ENCODE measurements at places on chromosomes 7 and 10.

DNA sequence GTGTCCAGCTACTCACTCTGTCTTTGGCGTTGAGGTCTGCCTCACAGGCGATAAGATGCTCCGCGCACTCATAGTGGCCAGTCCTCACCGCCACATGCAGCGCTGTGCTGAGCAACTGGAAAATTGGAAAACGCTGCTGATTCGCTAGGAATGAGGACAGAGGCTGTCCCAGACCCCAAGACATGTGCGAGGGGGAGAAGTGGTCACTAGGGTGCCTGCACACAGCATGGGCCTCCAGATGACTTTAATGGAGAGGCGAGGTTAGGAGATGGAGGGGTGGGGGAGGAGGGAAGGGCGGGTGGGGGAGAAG lies 5.2 kb downstream of the ANKRD1 start:
- DNase-seq: no peak

DNA sequence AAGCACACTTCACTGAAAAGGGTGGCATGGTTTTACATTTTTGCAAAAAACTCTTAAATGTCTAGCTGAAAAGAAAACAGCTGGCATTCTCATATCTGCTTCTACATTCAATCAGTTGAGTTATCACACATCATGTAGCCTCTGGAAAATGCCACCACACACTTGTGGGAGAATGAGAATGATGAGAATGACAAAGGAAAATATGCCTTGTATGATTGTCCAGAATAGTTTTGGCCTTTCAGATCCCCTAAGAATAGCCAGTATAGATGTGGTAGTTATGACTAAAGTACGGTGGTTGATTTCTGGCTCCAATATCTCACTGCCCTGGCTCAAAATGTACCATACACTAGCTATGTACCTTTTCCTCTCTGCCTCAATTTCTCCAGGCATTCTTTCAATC lies 30.2 kb upstream of the FRMD4A start:
- DNase-seq: no peak

DNA sequence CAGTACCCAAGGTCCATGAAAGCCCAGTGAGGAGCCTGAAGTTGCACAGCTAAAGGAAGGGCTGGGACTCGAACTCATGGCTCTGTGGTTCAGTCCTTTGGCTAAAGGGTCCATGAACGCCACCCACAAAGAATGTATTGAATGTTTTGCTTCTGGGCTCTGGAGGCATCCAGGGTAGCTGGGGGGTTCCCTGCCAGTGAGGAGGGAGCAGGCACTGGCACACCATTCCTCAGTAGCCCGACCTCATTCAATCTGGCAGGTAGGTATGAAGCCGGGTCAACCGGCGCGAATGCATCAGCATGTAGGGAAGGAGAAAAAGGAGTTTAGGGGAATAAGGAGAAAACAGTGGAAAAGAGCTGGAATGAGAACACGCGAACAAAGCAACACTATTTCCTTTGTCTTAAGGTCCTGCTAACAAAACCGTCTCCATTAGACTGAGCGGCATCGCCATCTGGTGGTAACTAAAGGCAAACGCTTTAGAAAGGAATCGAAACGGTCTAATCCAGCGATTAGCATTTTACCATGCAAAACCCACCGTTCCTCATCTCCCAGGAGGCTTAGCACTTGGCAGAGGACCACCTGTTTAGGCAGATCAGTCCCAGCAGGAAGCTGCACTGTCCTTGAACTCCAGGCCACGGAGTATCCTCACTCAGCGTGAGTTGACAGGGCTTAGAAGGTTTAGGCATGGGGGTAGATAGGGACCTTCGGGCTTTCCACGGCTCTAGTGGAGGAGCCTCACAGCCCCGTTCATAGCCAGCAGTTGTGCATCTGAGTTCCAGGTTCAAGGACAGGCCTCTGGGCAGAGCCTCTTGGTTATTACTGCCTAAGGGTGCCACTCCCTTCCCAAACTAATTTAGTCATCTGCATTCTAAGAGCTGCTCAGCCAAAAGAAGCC lies 122.8 kb downstream of the UBE2H start:
- peak; percentile 87 for DNase-seq

- no peak for DNase-seq
Measured at GRCh38 chr10:122419016-122419415, 35.4 kb upstream of the ARMS2 start.

GRCh38 chr7:134420424-134421125 lies 38.3 kb downstream of the AKR1B1 start:
- peak; percentile 70 for DNase-seq

Measured in testis (tissue), 5 donors.